Activated CD4-positive, alpha-beta memory T cell treated with anti-CD3 and anti-CD28 coated beads, Interleukin-2, amount 10 ng/mL, durations not matched to agents 7 days and 5 days (primary cell): ENCODE measurements at places on chromosomes 2 and 18. TPM values are rescaled to one million over a fixed set of nuclear protein-coding genes. Genes with fewer than 3 reads are reported as not detected.

DNA sequence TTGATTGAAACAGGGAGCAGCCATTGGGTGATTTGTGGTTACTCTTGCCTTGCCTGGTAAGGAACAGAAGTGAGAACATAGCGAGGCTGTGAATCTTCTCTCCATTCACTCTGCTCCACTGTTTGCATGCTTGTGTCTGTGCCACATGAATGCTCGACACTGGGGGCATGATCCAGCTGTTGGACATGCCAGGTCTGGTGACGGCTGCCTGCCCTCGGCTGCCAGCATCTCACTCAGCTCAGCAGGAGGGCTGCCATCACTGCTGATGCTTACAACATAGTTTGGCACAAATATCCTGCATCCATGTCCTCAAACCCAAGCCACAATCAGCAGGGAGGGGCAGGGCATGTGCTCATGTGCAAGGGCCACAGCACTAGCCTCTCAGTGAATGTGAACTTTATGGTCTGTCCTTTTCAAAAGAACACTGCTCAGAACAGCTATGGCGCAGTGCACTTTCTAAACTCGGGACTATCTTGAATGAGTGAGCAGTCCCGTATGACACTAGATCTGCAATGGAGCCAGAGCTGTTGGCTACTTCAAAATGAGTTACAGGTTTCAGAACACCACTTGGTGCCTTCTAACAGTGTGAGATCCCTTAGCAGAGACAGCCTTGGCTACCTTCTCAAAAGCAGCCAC, 126.3 kb downstream of the NRP2 start:
- DNase-seq = no peak

GRCh38 chr18:50967714-50968661, at the start of gene ELAC1:
ELAC1 (plus strand) TSS chr18:50968040; CDS start chr18:50974405, 6,365 bp downstream.
- peak; percentile 67 for DNase-seq

GRCh38 chr18:54148151-54148550, 76.3 kb downstream of the MBD2 start:
- no peak for DNase-seq

GRCh38 chr18:59802031-59802430, 97.8 kb upstream of the PMAIP1 start:
- peak; percentile 21 for DNase-seq

- no peak for DNase-seq
Measured at GRCh38 chr2:64234785-64235184, 90.6 kb upstream of the PELI1 start.

GRCh38 chr2:195863564-195863963, 205.1 kb downstream of the DNAH7 start:
- DNase-seq = no peak

GRCh38 chr2:9205963-9206948, at the start of gene ASAP2:
ASAP2 (plus strand) TSS chr2:9206812; CDS start chr2:9207105, 293 bp downstream.
- DNase-seq = peak; percentile 53

- DNase-seq = no peak
Measured at GRCh38 chr18:55786651-55787272, 198.8 kb upstream of the TCF4 start.

DNA sequence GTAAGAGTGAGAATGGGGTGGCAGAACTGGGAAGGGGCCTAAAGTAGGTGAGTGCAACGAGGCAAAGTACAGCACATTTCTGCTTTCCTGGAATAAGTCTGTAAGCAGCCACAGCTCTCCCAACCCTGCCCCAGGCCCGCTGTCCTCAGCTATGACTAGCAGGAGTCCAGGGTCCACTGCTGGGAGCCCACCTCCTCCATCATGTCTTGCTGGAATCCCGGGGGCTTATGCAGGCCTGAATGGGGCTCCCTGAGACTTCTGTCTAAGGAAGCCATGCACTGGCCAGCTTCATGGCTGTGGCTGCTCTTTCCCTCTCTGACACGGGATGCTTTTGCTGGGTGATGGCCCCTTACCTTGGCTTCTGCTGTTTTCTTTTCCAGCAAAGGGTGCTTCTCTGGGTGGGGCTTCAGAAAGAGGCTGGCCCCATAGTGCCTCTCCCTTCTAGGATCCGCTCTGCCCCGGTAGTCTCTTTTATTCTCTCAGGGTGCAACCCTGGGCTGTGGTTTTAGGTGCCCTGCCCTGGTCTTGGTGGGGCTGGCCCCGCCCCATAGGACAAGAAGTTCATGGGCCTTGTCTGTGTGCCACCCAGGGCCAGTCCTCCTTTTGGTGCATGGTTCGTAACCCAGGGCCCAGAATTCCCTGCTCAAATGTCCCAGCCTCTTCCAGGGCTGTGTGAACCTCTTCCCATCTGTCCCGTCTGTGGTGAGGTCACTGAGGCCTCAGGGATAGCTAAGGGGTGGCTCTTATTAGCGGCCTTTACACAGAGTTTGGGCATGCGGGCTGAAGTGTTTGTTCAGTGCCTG, 33.8 kb upstream of the POLE4 start:
- DNase-seq = no peak

DNA sequence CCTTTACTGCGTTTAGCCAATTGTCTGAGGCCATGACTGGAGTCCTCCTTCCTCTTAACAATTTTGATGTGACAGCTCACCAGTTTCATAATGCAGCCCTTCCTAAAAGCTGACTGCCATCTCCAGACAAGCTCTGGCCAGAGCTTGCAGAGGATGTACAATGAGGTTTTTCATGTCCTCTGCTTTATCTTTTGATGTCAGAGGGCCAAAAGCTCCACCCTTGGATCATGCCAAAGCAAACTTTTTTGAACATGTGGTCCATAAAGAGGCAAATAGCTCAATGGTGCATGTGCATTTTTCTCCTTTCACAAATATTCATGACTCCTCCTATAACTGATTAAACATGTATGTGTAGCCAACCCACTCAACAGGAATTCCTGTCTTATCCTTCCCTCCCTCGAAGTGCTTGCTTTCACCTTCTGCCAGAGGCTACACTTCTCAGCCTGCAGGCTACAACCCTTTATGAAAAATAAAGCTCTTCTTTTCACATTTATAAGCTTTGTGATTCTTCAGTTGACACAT, 266.2 kb downstream of the FBXO15 start:
- DNase-seq = no peak

DNA sequence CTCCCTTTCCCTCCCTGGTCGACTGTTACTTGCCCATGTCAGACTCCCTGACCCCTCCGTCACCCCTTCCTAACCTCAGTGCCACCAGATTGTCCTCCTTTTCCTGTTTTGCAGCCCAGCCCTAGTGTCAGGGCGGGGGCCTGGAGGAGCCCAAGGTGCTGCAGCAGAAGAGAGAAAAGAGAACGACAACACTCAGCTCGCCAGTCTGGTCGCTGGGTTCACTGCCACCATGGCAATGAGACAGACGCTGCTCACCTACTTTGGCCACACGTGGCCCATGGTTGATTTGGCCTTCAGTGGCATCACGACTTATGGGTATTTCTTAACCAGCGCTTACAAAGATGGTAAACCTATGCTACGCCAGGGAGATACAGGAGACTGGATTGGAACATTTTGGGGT, 108.4 kb upstream of the RMDN2 start:
- no peak for DNase-seq

- no peak for DNase-seq
Measured at GRCh38 chr18:49879271-49879580, 65.9 kb upstream of the ACAA2 start.

DNA sequence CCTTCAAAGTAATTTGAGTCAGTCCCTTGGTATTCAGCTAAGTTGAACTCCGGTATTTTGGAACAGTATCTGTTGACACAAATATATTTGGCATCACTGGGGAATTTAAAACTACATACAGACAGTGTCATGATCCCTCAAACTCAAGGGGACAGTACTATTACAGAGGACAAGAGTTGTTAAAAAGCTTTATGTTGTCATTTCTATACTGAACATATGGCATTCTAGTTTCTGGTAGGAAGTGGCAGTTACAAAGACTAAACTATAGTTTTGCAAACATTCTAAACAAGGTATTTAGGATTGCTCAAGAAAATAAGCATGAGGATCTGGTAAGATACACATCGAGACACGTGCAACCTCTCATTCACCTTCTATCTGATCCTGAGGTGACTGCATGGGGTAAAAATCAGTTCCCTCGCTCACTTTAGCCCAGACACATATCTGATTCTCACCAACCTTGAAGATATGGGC, 16.6 kb upstream of the CCNYL1 start:
- no peak for DNase-seq

DNA sequence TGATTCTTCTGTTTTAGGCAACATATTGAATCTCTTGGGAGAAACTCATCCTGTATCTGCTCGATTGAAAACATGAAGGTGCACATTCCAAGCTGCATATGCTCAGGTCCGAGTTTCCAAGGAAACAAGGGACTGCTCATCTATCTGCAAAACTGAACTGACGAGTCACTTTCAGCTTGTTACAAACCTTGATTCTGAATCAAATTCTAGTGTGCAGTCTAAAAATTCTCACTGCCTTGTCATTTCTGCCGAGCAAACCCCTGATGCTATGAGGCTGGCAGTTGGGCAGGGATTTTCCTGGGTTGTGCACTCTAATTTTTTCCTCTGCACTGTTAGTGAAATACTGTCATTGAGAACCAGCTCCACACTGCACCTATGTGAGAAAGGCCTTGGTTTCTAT, 101.3 kb upstream of the ETAA1 start:
- no peak for DNase-seq

GRCh38 chr2:151553-152334, 105.4 kb upstream of the FAM110C start:
- DNase-seq = no peak

GRCh38 chr2:156156580-156156979, 175.9 kb downstream of the NR4A2 start:
- no peak for DNase-seq

DNA sequence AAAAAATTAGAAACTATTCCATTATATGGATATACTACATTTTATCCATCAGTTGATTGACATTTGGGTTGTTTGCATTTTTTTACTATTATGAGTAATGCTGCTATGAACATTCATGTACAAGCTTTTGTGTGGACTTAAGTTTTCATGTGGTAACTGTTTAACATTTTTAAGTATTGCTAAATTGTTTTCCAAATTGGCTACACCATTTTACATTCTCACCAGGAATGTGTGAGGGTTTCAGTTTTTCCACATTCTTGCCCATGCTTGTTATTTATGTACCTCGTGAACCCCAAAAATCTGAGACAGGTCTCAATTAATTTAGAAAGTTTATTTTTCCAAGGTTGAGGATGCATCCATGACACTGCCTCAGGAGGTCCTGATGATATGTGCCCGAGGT, 3.1 kb upstream of the TXNL4A start:
- no peak for DNase-seq

BOLL gene
- total RNA-seq = not detected

TYMS gene
- 279 TPM for total RNA-seq

SLC39A6 gene
- total RNA-seq = 22.9 TPM

TMEM214 gene
- total RNA-seq = 80.7 TPM

POTEI gene
- not detected for total RNA-seq

KIF3C gene
- total RNA-seq = 10.3 TPM

TEX44 gene
- total RNA-seq = not detected

GPR155 gene
- total RNA-seq = 10.5 TPM

POLR1A gene
- total RNA-seq = 25.2 TPM
